ENCODE measurements at places on chromosomes 5 and 9.

DNA sequence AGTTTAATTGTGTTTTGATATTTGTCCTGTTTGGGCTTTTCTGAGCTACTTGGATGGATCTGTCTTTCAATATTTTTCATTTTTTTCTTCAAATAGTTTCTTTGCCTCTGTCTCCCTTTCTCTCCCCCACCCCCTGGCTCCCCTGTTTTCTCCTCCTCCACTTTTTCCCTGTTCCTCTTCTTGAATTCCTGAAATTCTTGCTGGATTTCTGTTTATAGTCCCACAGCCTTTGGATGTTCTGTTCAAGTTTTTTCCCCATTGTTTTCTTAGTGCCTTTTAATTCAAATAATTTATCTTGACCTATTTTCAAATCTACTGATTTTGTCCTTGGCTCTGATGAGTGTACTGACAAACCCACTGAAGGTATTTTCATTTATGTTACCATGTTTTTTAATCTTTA lies 113.0 kb downstream of the VPS13A start:
- DNase-seq, result no peak

GRCh38 chr5:76312783-76313182 lies 90.3 kb upstream of the IQGAP2 start:
- no peak for DNase-seq

DNA sequence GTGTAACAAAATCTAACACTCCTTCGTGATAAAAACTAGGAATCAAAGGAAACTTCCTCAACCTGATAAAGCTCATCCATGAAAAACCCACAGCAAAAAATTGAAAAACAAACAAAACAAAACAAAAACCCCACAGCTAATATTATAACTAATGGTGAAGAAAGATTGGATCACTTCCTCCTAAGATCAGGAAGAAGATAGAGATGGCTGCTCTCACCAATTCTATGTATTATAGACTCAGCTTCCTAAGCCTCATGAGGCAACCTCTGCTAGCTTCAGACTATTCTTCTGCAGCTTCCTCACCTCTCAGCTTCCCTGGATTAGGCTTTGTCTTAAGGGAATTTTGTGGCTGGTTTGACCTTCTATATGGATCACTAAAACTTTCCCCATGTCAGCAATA lies 40.1 kb downstream of the PHAX start:
- DNase-seq, result no peak

- DNase-seq, result no peak
Measured at GRCh38 chr9:91170951-91171350, 190.8 kb downstream of the AUH start.

- no peak for DNase-seq
Measured at GRCh38 chr9:5552301-5552700, 42.0 kb downstream of the PDCD1LG2 start.

DNA sequence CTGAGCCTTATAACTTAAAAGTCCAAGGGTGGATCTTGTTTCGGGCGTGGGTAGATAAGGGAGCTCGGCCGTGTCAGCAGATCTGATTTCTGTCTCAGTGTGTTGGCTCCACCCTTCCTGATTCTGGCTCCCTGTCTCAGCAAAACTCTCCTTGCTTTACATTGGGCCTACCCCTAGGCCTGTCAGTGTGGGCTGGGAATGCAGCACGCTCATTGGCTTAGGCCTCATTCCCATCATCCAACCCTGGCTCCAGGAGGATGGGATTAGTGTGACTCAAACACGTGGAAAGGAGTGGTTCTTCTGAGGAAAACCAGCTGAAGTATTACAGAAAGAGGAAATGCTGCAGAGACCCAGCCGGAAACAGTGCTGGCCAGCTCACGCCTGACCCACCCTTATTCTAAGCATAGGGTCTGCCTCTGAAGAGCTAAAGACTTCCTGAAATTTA lies 59.9 kb downstream of the ZFAND5 start:
- no peak for DNase-seq

DNA sequence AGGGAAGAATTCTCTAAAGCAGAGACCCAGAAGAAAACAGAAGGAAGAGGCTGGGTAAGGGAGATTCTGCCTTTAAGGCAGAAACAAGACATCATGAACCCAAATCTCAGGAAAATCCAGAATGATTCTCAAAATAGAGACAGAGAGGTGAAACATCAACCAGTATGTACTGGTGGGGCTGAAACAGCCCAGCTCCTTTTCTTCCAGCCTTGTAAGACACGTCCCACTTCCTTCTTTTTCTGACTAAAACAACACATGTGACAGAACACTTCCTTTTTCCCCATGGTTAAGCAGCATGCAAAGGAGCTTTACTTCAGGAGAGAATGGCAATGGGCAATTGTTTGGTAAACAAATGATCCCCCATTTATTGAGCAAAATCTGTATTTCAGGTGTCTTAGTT lies 230.8 kb upstream of the NR4A3 start:
- DNase-seq, result no peak

- no peak for DNase-seq
Measured at GRCh38 chr5:80755626-80756025, 100.8 kb upstream of the DHFR start.

DNA sequence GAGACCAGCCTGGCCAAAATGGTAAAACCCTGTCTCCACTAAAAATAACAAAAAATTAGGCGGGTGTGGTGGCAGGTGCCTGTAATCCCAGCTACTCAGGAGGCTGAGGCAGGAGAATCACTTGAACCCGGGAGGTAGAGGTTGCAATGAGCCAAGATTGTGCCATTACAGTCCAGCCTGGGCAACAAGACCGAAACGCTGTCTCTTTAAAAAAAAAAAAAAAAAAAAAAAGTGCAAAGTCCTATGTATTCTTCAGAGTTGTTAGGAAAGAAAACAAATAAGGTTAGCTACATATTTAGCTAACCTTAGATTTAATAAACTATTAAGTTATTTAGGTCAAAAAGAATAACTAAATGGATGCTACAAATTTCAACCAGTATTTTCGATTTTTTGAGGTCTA lies 11.5 kb downstream of the ATG12 start:
- no peak for DNase-seq

GRCh38 chr5:35089334-35090314 lies 41.9 kb upstream of the AGXT2 start:
- DNase-seq, result no peak

DNA sequence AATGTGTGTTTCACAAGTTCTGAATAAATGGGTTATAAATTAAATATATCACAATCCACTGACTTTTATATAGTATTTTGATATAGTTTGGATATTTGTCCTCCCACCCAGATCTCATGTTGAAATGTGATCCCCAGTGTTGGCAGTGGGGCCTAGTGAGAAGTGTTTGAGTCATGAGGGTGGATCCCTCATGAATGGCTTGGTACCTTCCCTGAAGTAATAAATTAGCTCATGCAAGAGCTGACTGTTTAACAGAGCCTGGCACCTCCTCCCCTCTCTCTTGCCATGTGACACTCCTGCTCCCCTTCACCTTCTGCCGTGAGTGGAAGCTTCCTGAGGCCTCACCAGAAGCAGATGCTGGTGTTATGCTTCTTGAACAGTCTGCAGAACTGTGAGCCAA lies 127.9 kb upstream of the PALM2AKAP2 start:
- DNase-seq, result no peak

- no peak for DNase-seq
Measured at GRCh38 chr5:121691478-121691877, 160.2 kb upstream of the FTMT start.
